ENCODE measurements at places on chromosomes 7 and 10.

- DNase-seq, result no peak
Measured at GRCh38 chr10:43452356-43452914, 15.5 kb downstream of the ZNF487 start.

DNA sequence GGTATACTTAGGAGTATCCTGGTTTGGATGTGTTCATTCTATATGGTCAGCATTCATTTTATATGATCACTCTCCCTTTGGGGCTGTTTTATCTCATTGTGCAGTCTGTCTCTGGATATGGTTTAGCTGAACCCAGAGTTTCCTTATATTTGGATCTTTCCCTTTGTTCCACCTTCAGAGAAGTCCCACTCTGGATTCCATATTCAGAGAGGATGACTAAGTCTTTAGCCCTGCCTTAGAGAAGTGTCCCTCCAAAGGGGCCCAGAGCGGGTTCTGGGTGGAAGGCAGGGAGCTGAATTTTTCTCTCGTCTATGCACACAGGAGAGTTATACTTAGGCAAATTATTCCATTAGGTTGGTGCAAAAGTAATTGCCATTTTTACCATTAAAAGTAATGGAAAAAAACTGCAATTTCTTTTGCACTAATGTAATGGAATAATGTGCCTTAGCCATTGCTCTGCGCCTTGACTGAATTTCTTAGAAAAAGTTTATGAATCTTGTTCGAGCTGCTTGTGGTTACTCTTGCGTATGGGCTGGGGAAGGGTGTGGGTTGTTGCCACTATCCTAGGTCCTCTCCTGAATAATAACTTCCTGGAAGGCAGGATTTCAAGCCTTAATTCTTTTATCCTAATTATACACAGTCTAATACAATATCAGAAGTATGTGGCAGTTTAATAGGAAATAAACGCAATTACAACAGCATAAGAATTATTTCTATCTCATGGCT lies 74.2 kb upstream of the MTPN start:
- no peak for DNase-seq

GRCh38 chr7:42152329-42153205 lies 84.4 kb downstream of the GLI3 start:
- DNase-seq, result no peak

- no peak for DNase-seq
Measured at GRCh38 chr7:158317238-158318205, 270.1 kb downstream of the PTPRN2 start.

- DNase-seq, result no peak
Measured at GRCh38 chr7:29839302-29839701, 33.0 kb downstream of the WIPF3 start.

DNA sequence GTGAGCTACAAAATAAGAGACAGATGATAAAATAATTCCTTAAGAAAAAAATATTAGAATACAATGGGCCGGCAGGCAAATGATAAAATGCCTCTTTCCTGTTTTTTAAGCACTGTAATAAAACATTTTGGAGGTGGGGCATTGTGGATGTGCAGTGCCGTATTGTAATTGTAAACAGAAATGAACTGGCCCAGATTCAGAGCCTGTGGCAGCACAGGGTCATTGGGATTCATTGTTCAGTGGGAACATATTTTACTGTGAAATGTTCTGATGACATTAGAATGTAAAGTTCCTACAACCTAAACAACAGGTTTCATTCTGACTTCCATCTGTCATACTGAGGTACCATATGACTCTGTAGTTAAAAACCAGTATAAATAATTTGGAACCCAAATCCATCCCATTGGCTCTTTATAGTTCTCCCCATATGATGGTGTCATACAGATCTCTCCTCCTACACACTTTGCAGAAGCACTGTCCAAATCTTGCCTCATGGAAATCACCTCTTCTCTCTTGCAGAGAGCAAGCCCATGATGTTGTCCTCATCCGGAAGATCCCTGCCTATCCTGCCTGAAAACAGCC lies 264.6 kb downstream of the WDR37 start:
- no peak for DNase-seq

DNA sequence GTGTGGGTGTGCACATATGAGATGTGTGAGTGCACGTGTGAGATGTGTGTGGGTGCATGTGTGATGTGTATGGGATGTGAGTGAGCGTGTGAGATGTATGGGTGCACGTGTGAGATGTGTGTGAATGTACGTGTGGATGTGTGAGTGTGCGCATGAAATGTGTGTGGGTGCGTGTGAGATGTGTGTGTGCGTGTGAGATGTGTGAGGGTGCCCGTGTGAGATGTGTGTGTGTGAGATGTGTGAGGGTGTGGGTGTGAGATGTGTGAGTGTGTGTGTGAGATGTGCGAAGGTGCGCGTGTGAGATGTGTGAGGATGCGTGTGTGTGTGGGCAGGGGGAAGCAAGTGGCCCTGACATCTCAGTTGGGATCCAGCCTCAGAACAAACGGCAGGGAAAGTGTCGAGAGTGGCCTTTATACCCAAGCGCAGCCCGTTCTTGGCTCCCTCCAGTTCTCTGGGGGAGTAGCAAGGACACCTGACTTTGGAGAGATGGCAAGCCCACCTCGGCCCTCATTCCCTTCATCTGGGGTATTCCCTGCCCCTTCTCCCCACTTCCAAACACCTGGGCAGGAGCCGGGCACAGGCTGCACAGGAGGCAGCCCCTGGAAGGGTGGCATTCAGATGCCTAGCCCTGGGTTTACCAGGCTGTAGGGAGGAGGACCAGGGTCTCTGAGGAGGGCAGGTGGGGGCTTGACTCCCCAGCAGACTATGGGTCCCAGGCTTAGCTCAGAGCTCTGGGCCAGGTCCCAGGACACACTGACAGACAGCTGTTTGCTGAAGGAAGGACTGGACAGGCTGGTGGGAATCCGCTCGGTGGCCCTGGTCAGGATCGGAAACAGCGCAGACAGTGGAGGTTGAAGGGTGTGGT lies 31.6 kb downstream of the PPIF start:
- DNase-seq, result no peak

DNA sequence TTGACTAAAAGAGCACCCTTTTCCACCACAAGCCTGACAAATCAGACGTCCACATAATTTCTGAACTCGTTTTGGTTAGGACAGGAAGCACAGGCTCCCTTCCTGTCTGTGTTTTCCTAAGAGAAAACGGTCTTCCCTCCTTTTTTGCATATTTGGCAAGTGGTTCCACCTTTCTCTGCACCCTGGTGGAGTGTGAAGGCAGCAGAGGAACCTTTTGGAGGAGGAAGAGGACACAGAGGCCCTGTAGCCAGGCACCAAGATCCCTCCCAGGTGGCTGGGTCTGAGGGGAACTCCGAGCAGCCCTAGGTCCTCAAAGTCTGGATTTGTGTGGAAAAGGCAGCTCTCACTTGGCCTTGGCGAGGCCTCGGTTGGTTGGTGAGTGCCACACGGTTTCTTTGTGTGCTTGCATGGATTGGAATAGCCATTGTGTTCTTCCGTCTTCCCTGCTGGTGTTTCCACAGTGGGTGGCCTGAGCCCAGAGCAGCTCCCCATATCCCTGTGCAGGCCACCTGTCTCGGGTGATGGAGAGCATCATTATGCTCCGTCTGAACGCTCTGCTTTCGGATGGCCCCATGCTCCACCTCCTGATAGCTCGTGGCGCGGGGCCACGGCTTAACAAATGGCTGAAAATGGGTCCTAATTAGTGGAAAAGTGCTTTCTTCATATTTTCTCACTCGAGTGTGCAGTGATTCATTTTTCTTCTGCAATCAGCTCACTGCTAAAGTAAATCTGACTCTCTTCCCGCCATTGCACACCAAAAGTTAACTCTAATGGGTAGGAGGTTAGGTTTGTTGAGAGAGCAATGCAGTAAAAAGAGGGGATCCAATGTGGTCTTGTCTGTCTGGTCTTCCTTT lies 4.2 kb downstream of the IKZF1 start:
- DNase-seq, result no peak

GRCh38 chr7:320297-320696 lies 30.3 kb downstream of the FOXL3 start:
- no peak for DNase-seq

All from stimulated activated CD8-positive, alpha-beta memory T cell treated with anti-CD3 and anti-CD28 coated beads, Interleukin-15, amount 100 ng/mL, for 48 hours (primary cell).